ENCODE measurements at places on chromosomes 4 and X.

GRCh38 chr4:2179717-2180116 lies 62.2 kb downstream of the HAUS3 start:
- DNase-seq: no peak

DNA sequence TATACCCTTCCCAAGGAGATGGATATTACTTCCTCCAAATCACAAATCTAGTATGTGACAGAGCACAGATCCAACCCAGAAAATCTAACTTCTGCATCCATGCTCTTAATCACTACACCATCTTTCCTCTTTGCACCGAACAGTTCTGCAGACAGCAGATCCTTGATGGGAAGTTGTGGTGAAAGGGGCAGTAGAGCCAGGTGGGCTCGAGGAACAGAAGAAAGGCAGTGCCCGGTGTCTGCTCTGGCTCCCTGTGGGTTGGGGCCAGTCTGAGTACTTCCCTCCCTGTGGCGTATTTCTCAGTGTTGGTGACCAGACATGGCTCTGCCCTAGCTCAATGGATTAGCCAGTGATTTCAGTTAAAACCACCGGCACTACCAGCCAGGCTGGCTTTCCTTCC lies 15.3 kb downstream of the HOPX start:
- no peak for DNase-seq

GRCh38 chr4:177393236-177393635 lies 49.0 kb downstream of the AGA start:
- no peak for DNase-seq

GRCh38 chr4:26802790-26803189 lies 57.9 kb upstream of the STIM2 start:
- DNase-seq: no peak

- DNase-seq: no peak
Observed at GRCh38 chrX:10577853-10578252, 42.5 kb downstream of the MID1 start.

GRCh38 chr4:102564399-102565059 lies 63.4 kb downstream of the NFKB1 start:
- peak; percentile 41 for DNase-seq

- DNase-seq: peak; percentile 22
Observed at GRCh38 chr4:153564630-153565525, 98.7 kb downstream of the TMEM131L start.

GRCh38 chr4:169098054-169098497 lies 88.0 kb upstream of the CBR4 start:
- DNase-seq: no peak

- no peak for DNase-seq
Observed at GRCh38 chr4:84574069-84574720, 8.7 kb upstream of the CDS1 start.

DNA sequence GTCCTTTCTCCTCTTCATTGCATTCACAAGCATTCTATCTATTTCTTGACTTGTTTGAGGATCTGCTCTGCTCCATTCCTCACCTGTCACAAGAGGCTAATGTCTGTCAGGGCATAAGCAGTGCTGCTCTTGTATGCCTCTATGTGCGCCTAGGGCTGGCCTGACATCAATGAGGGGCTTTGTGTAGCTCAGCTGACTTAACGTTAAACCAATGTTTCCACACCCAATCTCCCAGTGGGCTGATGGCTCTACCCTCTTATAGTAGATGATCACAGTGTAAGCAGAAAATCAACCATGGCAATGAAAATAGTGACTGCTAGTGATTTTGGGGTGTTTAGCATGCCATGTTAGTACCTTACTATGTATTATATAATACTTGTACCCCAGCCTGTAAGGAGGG lies 139.0 kb downstream of the UNC5C start:
- no peak for DNase-seq

- DNase-seq: no peak
Observed at GRCh38 chr4:32771491-32771890, 2051.3 kb downstream of the PCDH7 start.
